ENCODE measurements at places on chromosomes 4 and X. TPM values are rescaled to one million over a fixed set of nuclear protein-coding genes. Genes with fewer than 3 reads are reported as not detected.
A peak's percentile ranks its signal among the peaks of the same experiment; 100 is the strongest.

DNA sequence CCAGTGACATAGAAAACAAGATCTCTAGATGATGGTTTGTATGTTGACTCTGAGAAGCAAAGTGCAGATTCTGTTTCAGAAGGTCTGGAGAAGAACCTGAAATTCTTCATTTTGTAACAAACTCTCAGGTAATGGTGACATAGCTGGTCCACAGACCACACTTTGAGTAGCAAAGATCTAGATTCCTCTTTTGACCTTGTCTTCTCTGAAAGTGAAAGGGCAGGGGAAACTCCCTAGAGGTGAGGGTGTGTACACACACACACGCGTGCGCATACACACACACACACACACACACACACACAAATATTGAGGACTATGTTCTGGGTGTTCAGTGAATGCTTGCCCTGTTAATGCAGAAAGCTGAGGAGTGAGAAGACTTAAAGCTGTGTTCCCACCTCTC is 110.1 kb downstream of the NHSL2 start:
- DNase-seq = no peak

- DNase-seq = no peak
Observed at GRCh38 chr4:48490012-48490679, at the start of gene ZAR1. TSS of gene ZAR1 (plus strand) at chr4:48490252. CDS start at chr4:48490292, 40 bp downstream.

GRCh38 chrX:53642337-53642736 is 44.2 kb downstream of the HUWE1 start:
- no peak for DNase-seq

- no peak for DNase-seq
Observed at GRCh38 chr4:102665527-102665926, 95.2 kb downstream of the MANBA start.

DNA sequence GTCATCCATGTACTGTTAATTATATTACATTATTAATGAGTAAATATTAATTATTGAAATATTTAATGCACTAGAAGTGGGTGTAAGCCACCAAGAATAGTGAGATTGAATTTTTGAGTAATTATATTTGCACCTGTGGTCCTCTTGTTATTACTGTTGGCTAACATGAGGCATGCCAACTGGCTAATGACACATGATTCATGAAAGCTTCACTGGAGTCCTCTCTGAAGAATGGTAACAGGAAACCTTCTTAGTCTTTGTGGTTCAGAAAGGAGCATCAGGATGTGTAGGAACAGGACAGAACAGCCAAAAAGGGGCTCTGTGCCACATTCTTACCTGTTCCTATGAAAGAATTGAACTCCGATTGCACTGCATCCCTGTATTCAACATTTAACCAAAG is 65.2 kb downstream of the SLC4A4 start:
- DNase-seq = no peak

GRCh38 chr4:34043131-34043530 is 2201.2 kb downstream of the ARAP2 start:
- peak; percentile 50 for DNase-seq

DNA sequence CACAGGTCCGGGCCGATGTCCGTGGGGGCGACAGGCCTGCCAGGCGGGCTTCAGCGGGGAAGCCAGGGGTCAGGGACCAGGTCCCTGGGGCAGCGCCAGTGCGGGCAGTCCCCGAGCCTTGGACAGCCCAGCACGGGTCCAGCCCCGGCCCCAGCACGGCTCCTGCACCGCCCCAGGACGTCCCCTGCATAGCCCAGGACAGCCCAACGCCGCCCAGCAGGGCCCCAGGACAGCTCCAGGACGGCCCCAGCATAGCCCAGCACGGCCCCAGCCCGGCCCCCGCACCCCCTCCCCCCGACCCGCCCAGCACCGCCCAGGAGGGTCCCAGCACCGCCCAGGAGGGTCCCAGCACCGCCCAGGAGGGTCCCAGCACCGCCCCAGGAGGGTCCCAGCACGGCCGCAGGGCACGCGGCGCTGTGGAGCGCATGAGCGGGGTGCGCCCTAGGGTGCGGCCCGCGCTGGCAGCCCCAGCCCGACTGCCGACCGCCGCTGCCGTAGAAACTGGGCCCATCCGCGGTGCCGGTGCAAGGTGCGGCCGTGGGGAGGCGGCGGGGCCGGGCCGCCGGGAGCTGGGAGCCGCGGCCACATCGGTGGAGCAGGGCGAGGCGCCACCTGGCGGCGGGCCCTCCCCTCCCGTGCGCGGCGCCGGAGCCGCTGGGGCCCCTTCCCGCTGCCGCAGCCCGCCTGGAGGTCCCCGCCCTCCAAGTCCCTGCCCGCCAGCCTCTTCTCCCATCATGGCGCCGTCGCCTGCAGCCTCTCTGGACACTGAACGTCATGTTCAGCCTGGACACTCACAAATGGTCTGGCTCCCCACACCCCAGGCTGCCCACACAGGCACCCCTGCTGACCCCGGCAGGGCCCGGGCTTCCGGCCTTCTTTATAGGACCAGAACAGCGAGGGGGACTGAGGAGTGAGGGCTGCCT is 106.8 kb upstream of the NKX1-1 start:
- peak; percentile 41 for DNase-seq

DNA sequence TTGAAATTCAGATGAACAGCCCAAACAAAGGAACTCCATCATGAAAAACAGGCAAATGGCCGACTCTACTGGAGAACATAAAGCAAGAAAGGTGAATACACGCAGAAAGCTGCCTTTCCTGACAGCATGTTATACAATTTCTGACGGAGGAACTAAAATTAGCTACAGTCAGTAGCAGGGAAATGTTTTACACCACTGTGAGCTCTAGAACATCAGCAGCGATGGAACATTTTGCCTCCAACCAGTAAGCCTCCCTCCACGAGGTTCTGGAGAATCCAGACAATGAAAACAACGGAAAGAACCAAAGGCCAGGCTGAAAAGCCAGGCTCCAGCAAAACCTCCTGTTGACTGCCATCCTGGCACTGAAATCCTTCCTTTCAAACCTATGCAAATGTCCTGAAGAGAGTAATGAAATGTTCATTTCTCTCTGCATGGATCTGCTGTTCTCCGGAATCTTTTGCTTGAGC is 78.9 kb downstream of the IRF2 start:
- no peak for DNase-seq

- DNase-seq = peak; percentile 86
Observed at GRCh38 chrX:155027509-155028066, 944 bp downstream of the FUNDC2 start.

GRCh38 chr4:174559894-174560293 is 37.6 kb upstream of the HPGD start:
- DNase-seq = no peak

DNA sequence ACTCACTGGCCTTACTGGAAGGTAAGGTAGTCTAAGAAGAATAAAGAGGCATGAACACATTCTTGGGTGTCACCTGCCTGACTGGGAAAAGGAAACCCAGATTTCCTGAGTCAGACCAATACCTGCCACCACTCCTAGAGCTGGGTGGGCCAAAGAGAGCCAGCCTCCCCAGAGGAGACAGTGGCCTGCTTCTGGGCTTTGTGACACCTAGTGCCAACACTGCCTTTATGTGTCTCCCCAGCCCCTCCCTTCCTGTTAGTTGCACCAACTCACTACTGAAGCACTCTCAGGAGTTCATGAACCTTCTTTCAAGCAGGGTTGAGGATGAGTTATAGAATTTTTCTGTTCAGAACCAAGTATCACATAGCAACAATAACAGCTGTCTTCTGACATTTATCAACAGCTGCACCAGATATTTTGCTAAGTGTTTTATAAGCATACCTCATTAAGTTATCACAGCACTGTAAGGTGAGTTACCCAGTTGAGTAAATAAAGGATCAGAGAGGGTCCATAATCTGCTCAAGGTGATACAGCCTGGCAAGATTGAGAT is 77.6 kb upstream of the ETNPPL start:
- no peak for DNase-seq

The FAM156B gene
- polyA plus RNA-seq = 34.2 TPM

The GAR1 gene
- polyA plus RNA-seq = 18.8 TPM

The ESX1 gene
- polyA plus RNA-seq = not detected

The ANKRD50 gene
- polyA plus RNA-seq = 6.5 TPM
